Vagina (tissue), 2 donors: ENCODE measurements at places on chromosomes 4 and X.
A peak's percentile ranks its signal among the peaks of the same experiment; 100 is the strongest.

GRCh38 chrX:122440832-122441231 lies 743.2 kb upstream of the GRIA3 start:
- DNase-seq, result no peak

GRCh38 chrX:19514791-19515614 lies at the start of gene MAP3K15:
MAP3K15 (minus strand) TSS chrX:19515508; CDS start chrX:19515261, 247 bp downstream.
- no peak for DNase-seq

DNA sequence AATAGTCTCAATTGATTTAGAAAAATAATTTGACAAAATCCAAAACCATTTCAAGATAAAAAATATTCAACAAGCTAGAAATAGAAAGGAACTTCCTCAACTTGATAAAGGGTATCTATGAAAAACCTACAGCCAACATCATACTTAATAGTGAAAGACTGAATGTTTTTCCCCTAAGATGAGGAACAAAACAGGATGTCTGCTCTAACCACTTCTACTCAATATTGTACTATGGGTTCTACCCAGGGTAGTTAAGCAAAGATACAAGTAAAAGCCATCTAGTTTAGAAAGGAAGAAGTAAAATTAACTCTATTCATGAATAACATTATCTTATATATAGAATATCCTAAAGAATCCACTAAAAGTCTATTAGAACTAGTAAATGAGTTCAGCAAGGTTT lies 21.5 kb upstream of the SYTL5 start:
- no peak for DNase-seq

DNA sequence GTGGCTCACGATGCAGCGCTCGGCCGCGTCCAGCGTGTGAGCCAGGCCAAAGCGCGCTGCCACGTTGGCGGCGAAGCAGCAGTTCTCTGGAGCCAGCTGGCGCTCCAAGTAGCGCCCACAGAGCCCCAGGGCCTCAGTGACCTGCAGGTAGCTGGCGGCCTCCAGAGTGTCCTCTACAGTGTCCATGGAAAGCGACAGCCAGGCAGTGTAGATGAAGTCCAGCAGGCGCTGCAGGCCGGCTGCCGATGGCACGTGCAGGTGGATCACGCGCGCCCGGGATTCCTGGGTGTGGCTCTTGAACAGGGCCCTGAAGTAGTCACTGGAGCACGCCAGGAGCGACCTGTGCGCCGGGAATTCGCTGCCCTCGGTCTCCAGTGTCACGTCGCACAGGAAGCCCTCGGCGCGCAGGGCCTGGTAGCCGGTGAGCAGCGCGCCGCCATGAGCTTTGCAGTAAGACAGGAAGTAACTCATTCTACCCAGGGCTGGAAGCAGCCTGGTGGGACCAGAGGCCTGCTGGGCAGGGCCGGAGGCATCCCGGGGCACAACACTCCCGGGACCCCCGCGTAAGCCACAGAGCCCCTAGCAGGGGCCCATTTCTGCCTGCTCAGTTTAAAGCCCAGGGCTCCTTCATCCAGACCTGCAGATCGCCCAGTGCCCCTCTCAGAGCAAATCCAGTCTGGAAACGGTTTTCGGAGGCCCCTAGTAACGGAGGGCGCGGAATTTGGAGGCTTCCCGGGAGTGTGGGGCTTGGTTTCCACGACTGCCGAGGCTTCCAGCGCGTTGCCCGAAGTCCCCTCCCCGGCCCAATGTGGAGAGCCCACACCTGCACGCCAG lies 595 bp downstream of the KLHL34 start:
- no peak for DNase-seq

DNA sequence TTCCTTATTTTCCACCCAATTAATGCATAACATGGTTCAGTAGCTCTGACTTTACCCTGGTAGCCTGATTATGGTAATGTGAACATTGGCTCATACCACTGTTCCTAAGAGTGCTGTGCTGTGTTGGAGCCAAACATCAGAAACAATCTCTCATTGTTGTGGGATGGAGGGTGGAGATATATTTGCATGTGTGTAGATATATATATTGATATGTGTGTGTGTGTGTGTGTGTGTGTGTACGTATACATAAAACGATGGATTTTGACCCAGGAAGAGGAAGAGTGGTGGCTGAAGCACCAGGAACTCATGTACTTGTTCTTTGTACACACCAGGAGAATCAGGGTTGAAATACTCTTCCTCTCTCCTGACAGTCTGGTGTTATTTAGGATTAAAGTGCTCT lies 247.7 kb downstream of the IL15 start:
- no peak for DNase-seq

GRCh38 chr4:31146366-31146765 lies 426.2 kb downstream of the PCDH7 start:
- no peak for DNase-seq

- DNase-seq, result no peak
These were observed 237.7 kb upstream of the GPRIN3 start for GRCh38 chr4:89545315-89545714.

- no peak for DNase-seq
These were observed 97.7 kb downstream of the TMA16 start for GRCh38 chr4:163592212-163592611.

DNA sequence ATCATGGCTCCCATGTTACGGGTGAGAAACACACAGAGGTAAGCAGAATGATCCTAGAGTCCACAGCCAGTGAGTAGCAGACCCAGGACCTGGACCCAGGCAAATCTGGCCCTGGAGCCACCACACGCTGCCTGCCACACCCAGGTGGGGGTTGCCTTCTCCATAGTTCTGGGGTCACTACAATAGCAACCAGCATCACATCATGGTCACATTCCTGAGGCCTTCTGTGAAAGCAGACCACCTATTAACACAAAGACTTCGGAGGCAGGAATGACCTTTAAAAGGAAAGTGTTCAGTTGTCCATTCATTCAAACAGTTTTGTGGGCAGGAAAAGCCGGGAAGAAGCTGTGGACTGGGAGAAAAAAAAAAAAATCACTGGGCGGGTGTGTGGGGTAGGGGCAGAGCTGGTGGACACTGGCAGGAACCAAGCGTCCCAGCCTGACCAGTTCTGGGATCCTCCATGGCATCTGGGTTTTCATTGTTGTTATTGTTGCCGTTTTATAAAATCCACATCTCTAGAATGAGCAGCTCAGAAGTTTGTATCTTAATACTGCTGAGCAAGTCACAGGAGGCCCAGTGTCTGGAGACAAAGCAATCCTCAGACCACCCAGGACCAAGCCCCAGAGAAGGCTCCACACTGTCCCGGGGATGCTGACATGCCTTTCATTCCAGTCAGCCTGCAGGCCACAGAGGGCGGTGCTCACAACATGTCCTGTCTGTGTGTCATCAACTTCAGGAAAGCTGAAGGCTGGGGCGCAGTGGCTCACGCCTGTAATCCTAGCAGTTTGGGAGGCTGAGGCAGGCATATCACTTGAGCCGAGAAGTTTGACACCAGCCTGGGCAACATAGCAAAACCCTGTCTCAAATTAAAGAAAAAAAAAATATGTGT lies 67.0 kb downstream of the SEL1L3 start:
- peak; percentile 72 for DNase-seq
